GM12878 (cell line): ENCODE measurements at places on chromosomes 7 and 10.

DNA sequence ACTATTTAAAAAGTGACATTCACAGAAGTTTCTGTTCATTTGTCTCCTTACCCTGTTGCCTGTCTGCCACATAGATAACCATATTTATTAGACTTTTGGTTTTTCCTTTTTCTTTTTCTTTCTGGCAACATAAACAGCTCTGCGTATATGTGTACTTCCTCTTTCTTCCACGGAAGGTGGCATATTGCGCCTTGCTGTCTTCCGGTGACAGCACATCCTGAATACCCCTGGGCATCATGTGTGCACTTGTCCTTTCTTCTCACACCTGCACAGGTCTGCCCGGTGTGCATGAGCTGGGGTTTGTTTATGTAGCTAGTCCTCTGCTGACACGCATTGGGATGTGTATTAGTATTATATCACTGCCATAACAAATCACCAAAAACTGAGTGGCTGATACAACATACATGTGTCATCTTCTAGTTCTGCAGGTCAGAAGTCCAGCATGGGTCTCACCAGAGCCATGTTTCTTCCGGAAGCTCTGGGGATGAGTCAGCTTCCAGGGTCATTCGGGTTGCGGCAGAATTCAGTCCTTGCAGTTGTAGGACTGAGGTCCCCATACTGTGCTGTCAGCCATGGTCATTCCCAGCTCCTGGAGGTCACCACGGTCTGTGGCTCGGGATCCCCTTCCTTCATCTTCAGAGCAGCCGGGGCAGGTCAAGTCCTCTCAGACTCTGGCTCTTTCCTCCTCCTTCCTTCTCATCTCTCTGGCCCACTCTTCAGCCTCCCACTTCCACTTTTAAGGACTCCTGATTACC, 596.0 kb upstream of the FOXK1 start:
- no peak for DNase-seq

DNA sequence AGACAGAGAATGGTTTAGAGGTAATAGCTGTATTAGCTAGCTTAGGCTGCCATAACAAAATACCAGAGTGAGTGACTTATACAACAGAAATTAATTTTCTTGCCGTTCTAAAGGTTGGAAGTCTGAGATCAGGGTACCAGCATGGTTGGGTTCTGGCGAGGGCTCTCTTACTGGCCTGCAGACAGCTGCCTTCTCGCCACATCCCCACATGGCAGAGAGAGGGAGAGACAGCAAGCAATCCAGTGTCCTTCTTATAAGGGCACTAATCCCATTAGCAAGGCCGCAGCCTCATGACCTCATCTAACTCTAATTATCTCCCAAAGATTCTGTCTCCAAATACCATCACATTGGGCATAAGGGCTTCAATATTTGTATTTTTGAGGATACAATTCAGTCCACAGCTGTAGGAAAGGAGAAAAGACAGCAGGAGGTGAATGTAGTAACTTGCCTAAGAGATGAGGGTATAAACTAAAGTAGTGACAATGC, 3.6 kb upstream of the STAM start:
- DNase-seq, result no peak

GRCh38 chr7:73865738-73866445, 4.9 kb downstream of the TMEM270 start:
- DNase-seq, result no peak

- DNase-seq, result no peak
Measured at GRCh38 chr7:142908921-142909890, 23.7 kb upstream of the TRPV6 start.

- no peak for DNase-seq
Measured at GRCh38 chr10:80100861-80101695, 22.6 kb downstream of the TMEM254 start.

DNA sequence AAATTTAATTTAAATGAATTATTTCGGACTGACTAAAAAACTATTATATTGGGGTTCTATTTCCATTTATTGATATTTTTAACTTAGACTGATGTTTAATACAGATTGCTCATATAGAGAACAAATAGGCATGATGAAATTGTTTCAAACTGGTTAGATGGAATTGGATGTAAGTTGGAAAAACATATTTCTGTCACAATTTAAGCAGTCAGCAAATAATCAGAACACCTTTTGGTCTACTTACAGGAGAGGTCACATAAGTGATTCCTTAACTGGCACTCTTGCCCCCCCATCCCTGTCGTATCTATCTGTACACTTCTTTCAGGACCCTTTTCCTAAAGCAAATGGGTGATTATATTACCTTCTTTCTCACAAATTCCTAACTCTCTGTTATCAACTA, 138.4 kb downstream of the PLXDC2 start:
- no peak for DNase-seq

DNA sequence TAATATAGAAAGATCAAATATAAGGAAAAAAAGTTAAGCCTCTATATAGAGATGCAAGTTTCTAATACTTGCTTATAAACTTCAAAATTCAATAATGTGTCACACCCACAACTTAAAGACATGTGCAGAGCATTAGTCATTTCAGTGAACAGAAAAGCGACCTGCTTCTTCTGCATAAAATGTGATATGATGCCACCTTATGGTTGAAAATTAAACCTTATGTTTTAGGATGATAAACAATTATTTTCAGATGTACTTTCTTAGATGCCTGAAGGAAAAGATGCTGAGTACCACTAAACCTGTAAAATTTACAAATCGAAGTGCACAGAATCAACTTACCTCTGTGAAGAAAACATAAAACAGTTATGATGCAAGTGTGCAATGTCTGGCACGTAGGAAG, 96.0 kb downstream of the MTERF1 start:
- no peak for DNase-seq

DNA sequence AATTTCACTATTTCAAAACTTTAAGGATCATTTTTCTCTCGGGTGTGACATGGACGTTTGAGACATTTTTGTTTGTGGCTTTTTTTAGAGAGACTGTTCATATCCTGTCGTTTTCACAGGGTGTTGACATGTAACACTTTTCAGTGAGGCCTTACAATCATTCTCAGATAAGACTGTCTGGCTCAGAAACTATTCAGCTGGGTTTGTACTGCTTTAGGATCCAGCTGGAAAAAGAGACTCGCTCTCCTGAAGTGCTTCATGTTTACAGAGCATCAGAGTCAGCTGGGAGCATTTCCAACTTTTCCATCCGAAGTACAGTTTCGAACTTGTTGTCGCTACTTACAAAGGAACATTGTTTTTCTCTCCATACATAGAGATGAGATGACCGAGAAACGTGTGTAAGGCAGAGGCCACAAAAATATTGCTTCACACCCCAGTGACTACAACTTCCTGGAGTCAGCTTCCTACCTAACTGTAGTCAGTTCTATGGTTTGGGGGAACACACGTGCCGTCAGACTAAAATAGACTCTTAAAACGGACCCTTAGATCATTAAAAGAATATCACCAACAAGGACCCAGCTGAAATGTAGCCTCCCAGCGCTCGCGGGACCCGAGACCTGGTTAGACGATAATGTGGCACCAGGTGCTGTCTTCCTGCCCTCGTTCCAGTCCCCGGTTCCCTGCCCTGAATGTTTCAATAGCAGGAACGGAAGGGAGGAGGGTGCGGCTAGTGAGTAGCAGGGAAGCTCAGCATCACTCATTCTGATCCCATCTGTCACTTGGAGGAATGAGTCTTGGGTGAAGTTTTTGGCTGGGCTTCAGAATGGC, 78.0 kb downstream of the MKI67 start:
- DNase-seq, result no peak

DNA sequence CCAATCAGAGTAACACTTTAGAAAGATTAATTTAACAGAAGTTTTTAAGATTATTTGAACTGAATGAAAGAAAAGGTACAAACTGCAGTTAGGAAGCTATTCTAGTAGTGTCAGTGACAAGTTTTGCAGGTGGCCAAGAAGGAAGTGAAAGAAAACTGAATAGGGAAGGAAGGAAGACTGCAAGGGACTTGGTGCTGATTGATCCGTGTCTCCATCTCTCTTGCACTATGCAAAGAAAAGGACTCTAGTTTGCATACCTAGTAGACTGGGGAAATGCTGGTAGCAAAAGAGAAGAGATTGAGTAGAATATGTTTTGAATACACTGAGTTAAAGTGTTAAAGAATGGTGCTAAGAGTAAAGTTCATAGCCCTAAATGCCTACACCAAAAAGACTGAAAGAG, 33.0 kb downstream of the OR6V1 start:
- DNase-seq, result no peak

DNA sequence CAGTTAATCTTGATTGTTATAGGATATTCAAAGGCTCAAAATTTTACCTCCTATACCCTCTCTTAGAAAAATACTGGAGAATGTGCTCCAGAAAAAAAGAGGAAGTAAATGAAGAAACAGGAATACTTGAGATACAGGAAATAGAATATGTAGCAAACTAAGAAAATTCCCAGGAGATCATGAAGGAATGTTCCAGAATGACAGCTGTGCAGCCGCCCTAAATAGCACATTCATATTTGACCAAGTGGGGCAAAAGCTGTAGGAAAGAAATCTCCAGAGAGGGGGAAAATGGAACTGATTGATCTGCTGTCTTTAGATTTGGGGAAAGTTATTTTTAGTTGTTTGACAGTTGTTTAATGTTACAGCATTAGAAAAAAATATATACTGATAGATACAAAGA, 46.2 kb upstream of the ZEB1 start:
- no peak for DNase-seq
